GM20000 (cell line): ENCODE measurements at places on chromosomes 11 and 22.

DNA sequence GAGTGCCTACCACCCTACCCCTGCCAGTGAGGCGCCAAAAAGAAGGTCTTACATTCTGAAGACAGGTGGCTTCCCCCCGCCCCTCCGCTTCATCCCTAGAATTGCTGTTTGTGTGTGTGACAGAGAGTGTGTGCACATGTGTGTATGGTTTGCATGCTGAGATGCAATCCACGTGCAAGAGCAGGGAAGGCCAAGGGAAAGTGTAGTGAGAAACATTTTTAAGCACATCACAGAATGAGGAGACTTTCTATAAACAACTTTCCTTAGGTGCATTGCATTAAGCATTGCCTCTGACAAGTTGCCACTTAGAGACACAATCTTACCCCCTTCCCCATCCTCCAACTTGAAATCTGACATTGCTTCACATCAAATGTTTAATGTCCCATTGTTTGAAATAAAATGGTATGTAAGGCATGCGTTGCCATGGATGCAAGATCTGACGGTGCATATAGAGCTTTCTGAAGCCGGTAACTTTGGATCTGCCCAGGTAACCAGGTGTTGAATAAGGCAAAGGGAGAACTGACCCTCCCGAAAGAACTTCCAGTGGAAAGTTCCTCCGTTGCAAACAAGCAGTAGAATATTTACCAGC, 21.4 kb downstream of the FJX1 start:
- no peak for DNase-seq

GRCh38 chr11:46075168-46075567, 46.1 kb downstream of the PHF21A start:
- no peak for DNase-seq

- no peak for DNase-seq
Measured at GRCh38 chr22:18059094-18059417, 18.7 kb upstream of the PEX26 start.

DNA sequence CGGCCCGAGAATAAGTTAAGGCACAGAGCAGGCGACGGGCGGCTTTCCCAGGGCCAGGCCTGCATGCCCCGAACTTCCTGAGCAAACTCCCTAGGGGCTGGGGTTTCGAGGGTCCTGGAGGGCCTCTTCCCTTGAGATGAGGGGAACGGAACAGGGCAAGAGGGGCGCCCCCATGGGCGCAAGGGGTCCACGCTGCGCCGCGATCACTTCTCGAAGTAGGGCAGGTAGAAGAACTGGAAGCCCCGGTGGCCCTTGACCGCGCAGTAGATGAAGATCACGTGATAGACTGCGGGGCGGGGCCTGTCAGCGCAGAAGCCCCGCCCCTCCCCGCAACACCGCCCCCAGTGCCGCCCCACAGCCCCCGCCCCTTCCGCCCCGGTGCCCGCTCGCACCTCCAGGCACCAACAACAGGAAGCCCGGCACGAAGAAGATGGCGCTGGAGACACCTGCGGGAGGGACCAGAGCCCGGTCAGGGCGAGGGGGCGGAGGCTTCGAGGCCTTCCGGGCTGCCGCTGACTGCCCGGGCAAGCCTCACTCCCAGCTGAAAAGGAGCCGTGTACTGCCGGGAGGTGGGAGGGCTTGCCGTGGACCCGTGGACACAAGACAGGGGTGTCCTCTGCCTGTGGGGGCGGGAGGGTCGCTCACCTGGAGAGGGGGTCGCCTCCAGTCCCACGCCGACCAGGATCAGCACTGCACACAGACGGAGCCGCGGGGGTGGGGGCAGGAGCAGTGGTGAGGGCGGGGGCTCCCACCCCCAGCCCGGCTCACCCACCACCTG, 4.5 kb downstream of the TMEM134 start:
- peak; percentile 96 for DNase-seq

GRCh38 chr11:56093008-56093407, at the start of gene OR8I2:
TSS of gene OR8I2 (plus strand) at chr11:56093308. CDS start at chr11:56093308, 0 bp downstream.
- no peak for DNase-seq

GRCh38 chr11:123742724-123743120, 1.3 kb upstream of the ZNF202 start:
- DNase-seq, result no peak

GRCh38 chr11:69496631-69497220, 15.3 kb downstream of the LINC01488 start:
- no peak for DNase-seq

DNA sequence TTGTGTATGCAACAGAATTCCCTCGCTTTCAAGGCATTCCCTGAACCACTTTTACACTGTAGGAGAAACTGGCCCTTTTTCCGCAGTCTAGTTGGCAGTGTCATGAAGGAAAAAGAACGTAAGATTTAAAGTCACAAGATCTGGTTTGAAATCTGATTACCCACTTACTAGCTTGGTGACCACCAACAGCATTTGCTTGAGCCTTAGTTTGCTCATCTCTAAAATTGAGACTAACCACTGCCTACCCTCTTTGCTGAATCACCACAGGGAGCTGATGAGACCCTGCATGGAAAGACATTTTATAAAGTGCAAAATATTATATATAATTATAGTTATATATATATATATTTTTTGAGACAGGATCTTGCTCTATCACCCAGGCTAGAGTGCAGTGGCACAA, 39.4 kb downstream of the SYTL2 start:
- no peak for DNase-seq

GRCh38 chr11:62573006-62573591, 592 bp downstream of the EEF1G start:
- DNase-seq, result no peak

- DNase-seq, result no peak
Measured at GRCh38 chr22:48075604-48076003, 1313.2 kb downstream of the TBC1D22A start.

GRCh38 chr11:74694136-74694930, 36.9 kb downstream of the CHRDL2 start:
- DNase-seq, result no peak

- no peak for DNase-seq
Measured at GRCh38 chr11:61983419-61983818, 16.0 kb upstream of the FTH1 start.

- no peak for DNase-seq
Measured at GRCh38 chr22:37017356-37017755, 1.9 kb downstream of the TST start.

DNA sequence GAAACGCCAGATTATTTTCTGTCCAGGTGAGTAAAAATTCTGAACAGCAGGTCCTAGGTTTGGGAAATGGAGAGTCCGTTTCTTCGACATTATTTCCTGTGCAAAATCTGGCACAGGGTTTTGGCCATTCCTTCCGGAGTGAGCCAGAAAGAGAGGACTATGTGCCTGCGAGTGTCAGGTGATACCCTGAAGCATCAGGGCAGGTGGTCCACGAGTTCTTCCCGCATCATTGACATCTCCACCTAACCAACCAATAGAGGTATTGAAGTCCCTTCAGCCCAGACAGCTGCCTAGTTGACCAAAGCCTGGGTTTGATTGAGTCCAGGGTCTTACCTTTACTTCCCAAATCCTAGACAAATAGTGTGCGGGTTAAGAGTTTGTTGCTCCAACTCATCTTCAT, 808 bp downstream of the SNAP29 start:
- DNase-seq, result no peak
